Activated naive CD8-positive, alpha-beta T cell treated with anti-CD3 and anti-CD28 coated beads for 36 hours (primary cell): ENCODE measurements at places on chromosomes 4 and X. TPM values are rescaled to one million over a fixed set of nuclear protein-coding genes. Genes with fewer than 3 reads are reported as not detected.

CTAG1B gene
- total RNA-seq = not detected

DCK gene
- 34.3 TPM for total RNA-seq

SLC10A6 gene
- not detected for total RNA-seq

TLR10 gene
- total RNA-seq = 0.26 TPM

OPN1MW3 gene
- total RNA-seq = not detected

IL21 gene
- total RNA-seq = not detected

GRCh38 chr4:78268597-78268996 is 211.5 kb downstream of the FRAS1 start:
- DNase-seq = no peak

DNA sequence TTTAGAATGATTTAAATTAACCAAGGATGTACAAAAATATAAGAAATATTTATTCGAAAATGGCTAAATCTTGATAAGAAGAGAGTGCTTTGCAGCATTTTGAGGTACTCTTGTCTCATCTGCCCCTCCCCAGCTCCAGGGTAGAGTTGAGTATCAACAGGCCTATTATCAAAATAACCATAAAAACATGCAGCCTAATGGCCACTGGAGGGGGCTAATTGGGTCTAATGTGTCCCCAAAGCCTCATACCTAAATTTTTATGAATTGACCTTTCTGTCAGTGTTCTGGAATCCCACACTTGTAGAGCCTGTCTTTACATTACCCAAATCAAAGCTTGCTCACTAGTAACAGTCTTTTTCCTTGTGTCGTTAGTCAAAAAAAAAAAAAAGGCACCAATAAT is 544.9 kb upstream of the CPXCR1 start:
- no peak for DNase-seq
